ENCODE measurements at places on chromosomes 12 and 14.

- no peak for DNase-seq
Observed at GRCh38 chr12:32305163-32305562, 94.2 kb upstream of the FGD4 start.

DNA sequence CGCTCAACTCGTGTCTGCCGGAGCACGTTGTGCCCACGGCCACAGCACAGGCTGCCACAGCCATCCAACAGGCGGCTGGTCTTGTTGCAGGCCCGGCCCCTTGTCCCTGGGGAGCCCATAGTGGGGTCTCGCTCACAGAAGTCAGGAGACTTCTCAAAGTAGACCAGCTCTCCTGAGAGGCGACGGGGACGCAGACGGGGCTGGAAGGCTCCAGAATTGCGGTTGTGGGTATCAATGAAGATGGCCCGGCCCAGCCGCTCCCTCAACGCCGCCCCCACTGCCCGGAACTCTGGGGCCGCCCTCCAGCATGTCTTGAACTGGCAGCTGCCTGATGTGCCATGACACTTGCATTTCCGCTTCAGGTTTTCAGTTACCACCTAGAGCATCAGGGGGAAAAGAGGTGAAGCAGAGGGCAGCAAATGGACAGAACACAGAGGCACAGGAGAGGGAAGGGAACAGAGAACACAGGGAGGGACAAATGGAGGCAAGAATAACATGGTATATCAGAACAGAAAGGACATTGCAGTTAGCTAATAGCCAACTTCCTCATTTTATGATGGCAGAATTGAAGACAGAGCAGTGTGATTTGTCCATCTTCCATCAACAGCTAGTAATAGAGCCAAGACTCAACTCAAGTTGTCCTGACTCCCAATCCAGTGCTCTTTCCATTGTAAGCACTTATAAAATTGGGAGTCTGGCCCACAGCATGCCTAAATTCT is 5.2 kb downstream of the WNT10B start:
- no peak for DNase-seq

GRCh38 chr12:52839436-52840105 is 5.5 kb upstream of the KRT79 start:
- DNase-seq, result no peak

GRCh38 chr12:98719515-98720504 is 74.7 kb downstream of the APAF1 start:
- DNase-seq, result no peak

DNA sequence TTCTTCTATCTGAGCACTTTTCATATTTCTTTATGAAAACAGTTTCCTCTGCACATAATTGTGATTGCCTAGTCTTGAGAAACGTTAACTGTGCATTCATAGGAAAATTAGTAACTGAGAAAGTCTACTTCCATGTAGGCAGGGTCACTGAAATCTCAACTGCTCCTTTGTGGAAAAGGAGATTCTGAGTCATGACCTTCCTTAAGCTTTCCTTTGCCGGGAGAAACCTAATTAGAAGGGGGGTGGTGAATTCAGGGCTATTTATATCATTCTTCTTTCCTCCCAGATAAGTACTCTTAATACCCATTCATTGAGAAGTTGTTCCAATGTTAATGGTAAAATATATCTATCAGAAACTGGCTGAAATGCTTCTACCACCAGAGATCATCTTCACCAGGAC is 751.0 kb upstream of the TMEM132C start:
- DNase-seq, result no peak

DNA sequence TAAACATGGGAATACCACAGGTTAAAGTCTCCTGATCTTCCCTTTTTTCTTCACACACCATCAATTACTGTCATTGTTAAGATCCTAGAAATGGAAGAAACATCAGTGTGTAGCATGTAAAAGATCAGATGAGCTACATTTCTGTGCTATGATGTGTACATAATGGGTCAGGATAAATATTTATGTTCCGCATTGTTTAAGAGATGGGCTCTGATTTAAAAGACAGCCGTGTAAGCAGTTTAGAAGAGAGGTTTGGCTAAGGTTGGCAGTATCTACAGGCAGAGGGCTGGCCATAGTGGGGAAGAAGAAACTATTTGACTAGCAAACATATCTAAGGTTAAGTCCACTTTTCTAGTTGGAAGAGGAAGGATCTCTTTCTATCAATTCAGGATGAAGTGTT is 49.4 kb downstream of the LRRC9 start:
- no peak for DNase-seq

DNA sequence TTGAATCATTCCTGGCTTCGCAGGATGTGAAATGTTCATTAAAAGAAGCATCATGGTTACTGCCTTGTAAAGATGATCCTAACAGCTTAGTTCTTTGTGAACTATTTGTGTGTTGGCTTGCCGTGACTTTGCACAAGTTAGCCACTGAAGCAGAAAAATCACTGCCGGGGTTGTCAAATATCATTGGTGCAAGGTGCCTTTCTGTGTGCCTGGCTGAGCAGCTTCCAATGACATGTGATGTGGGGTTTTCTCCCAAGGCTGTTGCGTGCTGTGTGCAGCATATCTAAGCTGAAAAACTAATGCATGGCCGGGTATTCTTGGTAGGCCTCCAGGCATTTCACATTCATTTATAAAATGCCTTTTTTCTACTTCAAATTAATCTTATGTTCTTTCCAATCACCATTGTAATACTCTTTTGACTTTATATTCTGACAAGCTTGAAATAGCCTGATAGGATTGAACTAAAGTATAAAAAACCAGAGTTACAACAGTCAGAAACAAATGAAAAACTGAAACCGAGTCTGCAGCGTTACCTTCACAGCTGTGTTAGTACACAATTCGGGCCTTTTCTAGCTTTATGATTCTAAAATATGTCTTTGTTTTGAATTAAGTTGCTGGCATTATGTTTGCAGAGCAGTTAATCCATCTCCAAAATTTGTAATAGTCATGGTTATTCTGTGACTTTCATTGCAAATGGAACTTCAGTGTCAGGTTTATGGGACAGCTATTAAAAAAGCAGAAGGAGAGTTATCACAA is 222.1 kb downstream of the SYT1 start:
- DNase-seq, result no peak

- DNase-seq, result no peak
Observed at GRCh38 chr14:35047976-35048513, 2.0 kb downstream of the FAM177A1 start.

DNA sequence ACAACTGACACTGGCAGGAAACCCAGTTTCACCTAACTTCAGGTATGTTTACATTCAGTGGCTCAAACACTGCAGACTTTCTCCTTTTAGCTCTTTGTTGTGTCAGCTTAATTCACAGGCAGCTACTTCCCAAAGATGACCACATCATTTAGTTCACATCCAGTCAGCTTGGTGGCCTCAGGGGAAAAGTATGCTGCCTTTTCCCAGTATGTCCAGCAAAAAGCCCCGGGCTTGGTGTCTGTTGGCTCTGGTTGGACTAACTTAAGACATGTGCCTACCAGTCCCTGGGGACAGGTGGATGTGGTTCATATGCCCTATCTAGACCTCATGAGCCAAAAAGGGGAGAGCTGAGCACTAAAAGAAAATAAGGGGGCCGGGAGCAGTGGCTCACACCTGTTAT is 56.4 kb downstream of the GOLGA5 start:
- no peak for DNase-seq

DNA sequence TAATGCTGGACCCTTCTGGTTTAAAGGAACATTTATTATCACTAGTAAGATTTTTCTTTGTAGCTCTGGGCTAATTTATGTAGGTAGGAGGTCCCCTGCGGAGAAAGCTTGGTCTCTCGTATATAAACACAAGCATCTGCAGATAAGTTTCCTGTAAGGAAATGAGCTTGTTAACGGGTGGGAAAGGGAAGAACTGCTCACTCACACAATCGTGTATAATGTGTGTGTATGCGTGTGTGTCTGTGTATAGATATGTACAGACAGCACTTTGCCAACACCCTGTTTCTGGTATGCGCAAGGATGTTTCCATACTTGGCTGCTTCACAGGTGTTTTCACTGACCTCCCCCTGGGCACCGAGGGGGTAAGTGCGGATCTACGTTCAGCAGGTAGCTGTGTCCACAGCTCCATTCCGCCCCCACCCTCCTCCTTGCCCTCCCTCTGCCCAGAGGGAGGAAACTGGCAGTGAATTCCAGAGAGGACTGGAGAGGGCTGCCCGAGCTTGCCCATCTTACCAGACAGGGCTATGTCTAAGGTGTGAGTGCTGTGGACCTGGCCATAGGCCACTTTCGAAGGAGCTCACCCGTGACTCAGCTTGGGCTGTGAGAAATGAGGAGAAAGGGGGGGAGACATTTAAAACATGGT is 65.2 kb downstream of the NINJ2 start:
- no peak for DNase-seq

DNA sequence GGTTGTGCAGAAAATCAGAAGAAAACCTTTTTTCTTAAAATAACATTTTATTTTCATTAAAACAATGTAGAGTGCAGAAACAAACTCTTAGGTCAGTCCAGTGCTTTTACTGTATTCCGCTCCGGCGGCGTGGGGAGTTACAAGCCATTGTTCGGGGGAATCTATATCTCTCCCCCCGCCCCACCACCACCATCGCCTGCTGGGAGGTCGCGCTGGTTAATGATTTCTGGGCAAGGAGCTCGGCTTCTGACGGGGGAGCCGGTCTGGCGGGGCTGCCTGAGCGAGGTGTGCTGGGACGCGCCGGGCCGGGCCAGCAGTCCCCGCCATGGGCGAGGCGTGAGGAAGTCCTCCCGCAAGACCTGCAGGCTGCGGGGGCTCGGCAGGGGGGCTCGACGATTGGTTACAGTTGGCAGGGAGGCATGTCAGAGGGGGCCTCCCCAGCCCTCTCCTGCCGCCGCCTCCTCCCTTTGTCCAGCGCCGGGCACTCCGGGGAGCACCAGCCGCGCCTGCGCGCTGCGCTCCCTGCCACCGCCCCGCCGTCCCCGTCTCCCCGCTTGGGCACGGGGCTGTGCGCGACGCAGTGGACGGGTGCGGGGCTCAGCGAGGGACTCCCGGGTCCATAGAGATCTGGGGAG is 1.0 kb upstream of the DUSP6 start:
- no peak for DNase-seq

- no peak for DNase-seq
Observed at GRCh38 chr12:104751594-104751993, 206.5 kb downstream of the SLC41A2 start.

DNA sequence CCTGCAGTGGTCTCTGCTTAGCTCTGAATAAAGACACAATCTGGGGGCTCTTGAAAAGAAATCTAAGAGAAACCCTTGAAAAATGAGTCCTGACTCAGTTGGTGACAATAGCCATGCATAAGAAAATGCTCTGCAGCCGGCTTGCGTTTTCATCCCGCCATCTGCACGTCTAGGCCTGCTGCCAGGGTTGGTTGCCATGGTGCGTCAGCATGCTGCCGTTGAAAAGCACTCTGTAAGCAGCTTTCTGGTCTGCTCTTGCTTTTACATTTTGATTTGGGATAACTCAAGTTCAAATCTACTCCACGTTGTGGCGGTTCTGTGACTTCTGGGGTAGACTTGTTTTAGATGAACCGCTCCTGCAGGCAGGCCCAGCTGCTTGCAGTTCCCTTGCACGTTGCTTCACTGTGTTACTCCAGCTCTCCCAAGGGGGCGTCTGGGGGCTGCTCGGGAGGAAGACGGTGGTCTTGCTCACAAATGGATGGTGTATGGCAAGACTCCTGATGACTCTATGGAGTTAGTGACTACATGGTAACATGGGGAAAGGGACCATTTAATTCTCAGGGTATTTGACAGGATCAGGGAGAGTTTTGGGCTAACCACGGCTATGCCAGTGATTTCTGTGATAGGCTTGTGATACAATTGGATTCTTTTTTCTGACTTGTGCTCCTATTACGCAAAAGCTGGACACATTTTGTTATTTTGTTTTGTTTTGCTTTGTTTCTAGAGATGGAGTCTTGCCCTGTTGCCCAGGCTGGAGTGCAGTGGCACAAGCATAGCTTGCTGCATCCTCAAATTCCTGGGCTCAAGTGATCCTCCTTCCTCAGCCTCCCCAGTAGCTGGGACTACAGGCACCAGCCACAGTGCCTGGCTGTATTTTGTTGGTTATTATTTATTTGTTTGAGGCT is 15.8 kb downstream of the WNT5B start:
- DNase-seq, result no peak

DNA sequence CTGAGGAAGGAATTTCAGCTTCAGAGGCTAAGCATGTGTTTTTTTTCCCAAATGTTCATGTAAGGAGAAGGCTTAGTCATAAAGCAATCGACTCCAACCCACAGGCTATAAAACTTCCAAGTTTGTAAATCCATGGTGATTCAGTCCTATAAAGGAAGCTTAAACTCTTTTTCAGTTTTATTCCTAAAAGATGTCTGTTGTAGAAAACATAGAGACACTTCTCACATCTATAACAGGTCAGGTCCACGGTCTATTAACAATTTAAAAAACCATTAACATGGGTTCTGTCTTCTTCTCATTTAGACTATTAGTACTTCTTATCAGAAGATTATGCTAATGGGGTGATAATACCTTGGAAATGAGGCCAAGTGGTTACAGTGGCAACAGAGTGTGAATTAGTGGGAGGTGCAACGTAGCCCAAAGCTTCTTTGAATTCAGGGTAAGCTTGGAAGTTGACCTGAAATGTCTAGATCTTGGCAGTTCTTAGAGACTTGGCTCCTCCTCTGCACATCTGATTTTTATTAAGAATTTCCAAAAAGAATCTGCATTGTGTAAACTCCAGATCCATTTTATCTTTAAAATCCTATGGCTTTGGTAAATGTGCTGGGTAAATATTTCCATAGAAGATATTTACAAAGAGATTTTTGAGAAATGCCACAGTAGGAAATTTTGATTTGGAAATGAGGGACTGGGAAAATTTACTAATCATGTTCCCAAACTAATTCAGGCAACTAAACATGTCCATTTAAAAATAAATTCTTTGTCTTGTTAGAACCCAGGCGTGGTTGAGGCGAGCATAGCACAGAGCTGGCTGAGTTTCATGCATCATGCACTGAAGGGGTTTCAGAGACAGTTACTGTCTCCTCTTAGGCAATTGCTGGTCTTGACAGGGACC is 86.4 kb downstream of the EML1 start:
- DNase-seq, result no peak

- DNase-seq, result no peak
Observed at GRCh38 chr12:20620261-20620660, 74.9 kb upstream of the SLCO1C1 start.

DNA sequence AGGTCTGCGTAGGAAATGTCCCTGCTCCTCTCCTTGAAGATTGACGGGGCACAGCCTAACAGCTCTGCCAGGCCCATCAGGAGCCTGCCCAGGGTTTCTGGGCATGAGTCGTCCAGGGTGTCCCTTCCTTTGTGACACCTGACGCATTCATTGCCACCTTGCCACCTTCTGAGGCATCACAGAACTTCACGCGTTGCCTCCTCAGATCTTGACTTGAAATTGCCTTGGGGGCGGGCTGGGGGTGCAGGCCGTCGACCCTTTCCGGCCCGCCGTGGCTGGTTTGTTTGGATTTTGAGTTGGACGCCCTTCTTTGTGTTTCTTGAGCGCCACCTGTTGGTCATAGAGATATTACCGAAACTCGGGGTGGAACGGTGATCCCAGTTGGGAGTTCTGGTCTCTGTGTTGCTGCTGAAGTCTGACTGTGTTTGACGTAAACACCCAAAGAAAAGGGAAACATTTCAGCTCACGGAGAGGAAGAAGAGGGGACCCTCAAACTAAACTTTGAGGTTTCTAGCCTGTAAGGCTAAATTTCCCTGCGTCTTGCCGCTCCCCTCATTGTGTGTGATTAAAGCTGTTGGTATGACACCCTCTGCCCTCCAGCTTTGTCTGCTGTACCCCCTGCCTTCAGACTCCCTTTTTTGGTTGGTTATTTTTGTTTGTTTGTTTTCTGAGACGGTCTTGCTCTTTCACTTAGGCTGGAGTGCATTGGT is 44.6 kb downstream of the MLXIP start:
- DNase-seq, result peak; percentile 40

All from stimulated activated CD8-positive, alpha-beta memory T cell treated with anti-CD3 and anti-CD28 coated beads, Interleukin-7, amount 100 ng/mL, for 1 hour (primary cell).